ENCODE measurements at places on chromosomes 11 and 22.
A peak's percentile ranks its signal among the peaks of the same experiment; 100 is the strongest.

DNA sequence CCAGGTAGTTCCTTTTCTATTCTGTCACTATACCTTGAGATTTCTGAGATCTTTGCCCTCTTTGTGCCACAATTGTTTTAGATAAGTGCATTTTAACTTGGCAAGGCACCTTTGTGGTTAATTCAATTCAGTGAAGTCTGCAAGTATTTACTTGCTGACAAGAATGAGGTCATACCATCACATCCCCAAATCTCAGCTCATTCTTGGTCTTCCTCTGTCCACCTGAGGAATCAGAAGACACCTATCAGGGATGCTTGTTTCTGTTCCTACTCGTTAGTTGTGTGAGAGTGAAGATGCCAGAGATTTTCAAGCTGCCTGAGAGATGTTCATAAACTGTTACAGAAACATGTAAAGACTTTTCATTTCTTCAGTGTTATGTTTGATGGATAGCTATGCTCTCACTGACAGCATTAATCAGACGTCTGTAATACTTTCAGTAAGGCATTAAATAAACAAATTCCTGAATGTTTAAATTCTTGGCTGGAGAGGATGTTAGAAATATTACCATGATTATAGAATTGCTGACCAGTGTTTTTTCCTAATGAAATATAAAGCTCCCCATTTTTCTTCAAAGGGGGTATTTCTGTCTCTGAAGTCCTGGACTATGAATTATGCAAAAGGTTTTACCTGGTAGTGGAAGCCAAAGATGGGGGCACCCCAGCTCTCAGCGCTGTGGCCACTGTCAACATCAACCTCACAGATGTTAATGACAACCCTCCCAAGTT is 135.0 kb upstream of the MTNR1B start:
- H3K4me3 ChIP-seq, result no peak overlapping the region
- no peaks in the 10 kb centered on the region for H3K27me3 ChIP-seq

GRCh38 chr22:29987137-29987536 is 93.1 kb upstream of the HORMAD2 start:
- no peaks in the 10 kb centered on the region for H3K4me1 ChIP-seq
- no peak overlapping the region for H3K4me3 ChIP-seq
- no peaks in the 10 kb centered on the region for H3K27me3 ChIP-seq
- no peak overlapping the region for H3K27ac ChIP-seq
- DNase-seq, result no peak

DNA sequence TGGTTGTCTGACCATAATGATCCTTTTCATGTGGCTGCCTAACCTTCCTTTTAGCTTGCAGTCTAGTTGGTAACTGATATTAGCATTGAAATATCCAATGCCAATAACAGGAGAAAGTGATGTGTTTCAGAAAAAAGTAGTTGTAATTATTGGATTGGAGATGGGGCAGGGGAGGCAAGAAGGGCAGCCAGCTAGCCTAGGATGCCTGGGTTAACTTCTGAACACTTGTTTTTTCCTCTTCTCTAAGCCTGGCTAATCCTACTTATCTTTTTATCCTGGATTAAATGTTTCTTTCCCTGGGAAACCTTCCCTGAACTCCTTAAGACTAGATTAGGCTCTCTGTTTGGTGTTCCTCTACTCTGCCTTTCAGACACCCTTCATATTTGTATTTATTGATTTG is 380.2 kb downstream of the TMEM135 start:
- no peak overlapping the region for H3K4me3 ChIP-seq
- H3K27ac ChIP-seq, result no peak overlapping the region
- no peaks in the 10 kb centered on the region for H3K4me1 ChIP-seq

- H3K27ac ChIP-seq, result no peak overlapping the region
- H3K4me3 ChIP-seq, result peak overlapping the region; percentile 9
- no peaks in the 10 kb centered on the region for H3K27me3 ChIP-seq
- H3K36me3 ChIP-seq, result peaks cover 25% of the 10 kb centered on the region
These were observed 2.4 kb downstream of the CASP1 start for GRCh38 chr11:105032495-105032894.

GRCh38 chr22:34113381-34113780 is 193.1 kb upstream of the LARGE1 start:
- no peaks in the 10 kb centered on the region for H3K4me1 ChIP-seq
- no peak overlapping the region for H3K27ac ChIP-seq
- H3K36me3 ChIP-seq, result no peaks in the 10 kb centered on the region
- no peak for DNase-seq
- no peak overlapping the region for H3K4me3 ChIP-seq
- no peaks in the 10 kb centered on the region for H3K27me3 ChIP-seq

DNA sequence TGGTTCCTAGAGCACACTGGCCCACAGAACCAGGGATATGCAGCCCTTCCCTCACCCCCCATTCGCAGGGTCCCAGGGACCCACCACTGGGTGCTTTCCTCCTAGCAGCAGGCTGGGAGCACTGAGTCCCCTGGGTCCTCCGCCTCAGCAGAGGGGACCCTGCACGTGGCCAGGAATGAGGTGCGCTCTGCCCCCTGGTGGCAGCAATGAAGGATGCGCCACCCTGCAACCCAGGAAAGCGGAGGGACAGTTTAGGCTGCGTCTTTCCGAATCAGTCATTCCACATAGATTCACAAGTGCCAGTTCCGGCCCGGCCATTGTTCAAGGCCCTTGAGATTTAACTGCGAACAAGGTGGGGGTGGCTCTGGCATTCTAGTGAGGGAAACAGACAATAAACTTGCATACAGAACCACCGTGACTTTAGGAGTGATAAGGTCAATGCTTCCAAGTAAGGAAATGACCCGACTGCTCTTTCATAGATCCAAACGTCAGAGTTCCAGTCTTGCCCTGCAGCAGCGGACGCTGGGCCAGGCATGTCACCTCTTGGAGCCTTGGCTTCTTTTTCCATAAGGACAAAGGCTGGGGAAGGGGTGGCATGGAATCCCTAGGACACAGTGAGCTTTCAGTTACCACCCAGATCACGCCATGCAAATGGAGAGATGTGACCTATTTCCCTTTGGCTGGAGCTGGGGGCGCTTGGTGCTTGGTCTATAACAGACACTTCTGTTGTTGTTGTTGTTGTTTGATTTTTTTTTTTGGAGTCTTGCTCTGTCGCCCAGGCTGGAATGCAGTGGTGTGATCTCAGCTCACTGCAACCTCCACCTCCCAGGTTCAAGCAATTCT is 7.7 kb downstream of the RIN1 start:
- no peak overlapping the region for H3K4me3 ChIP-seq
- peak; percentile 63 for DNase-seq

DNA sequence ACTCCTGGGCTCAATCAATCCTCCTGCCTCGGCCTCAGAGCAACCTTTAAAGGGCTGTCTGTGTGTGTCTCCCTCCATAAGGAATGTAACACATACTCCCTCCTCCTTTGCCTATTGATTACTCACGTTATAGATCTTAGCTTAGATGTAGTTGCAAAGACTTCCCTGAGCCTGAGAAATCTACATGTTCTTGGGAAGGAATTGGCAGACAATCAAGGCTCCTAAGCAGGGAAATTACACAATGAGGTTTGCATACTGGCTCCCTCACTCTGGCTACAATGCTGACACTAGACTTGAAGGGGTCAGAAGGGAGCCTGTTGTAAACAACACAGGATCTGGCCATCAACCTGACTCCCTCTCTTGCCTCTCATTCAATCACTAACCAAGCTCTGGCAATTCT is 5.2 kb upstream of the OLFML1 start:
- no peak overlapping the region for H3K4me3 ChIP-seq
- no peak for DNase-seq
- H3K27ac ChIP-seq, result no peak overlapping the region
- no peaks in the 10 kb centered on the region for H3K4me1 ChIP-seq

DNA sequence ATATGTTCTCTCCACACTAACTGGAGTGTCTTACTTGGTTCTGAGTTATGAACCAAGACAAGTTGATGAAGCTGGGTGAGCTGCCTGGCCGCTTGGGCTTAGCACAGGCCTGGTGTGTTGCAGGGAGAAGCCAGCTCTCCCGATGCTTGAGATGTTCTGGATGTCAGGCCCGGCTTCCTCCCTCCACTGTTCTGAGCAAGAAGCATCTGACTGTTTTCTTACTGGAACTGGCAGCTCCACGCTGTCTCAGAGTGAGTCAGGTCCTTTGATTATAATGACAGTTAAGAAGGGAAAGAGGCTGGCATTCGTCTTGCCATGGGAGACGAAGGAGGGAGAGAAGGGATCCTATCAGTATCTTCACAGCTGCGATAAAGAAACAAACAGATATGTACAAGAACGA is 46.5 kb upstream of the CRTAM start:
- no peaks in the 10 kb centered on the region for H3K27me3 ChIP-seq
- no peak for DNase-seq
- H3K36me3 ChIP-seq, result peaks cover 30% of the 10 kb centered on the region
- no peak overlapping the region for H3K27ac ChIP-seq
- H3K4me3 ChIP-seq, result no peak overlapping the region

- H3K27me3 ChIP-seq, result no peaks in the 10 kb centered on the region
- no peak overlapping the region for H3K27ac ChIP-seq
- no peak overlapping the region for H3K4me3 ChIP-seq
- H3K36me3 ChIP-seq, result no peaks in the 10 kb centered on the region
These were observed 97.0 kb downstream of the RDX start for GRCh38 chr11:110199184-110199981.

DNA sequence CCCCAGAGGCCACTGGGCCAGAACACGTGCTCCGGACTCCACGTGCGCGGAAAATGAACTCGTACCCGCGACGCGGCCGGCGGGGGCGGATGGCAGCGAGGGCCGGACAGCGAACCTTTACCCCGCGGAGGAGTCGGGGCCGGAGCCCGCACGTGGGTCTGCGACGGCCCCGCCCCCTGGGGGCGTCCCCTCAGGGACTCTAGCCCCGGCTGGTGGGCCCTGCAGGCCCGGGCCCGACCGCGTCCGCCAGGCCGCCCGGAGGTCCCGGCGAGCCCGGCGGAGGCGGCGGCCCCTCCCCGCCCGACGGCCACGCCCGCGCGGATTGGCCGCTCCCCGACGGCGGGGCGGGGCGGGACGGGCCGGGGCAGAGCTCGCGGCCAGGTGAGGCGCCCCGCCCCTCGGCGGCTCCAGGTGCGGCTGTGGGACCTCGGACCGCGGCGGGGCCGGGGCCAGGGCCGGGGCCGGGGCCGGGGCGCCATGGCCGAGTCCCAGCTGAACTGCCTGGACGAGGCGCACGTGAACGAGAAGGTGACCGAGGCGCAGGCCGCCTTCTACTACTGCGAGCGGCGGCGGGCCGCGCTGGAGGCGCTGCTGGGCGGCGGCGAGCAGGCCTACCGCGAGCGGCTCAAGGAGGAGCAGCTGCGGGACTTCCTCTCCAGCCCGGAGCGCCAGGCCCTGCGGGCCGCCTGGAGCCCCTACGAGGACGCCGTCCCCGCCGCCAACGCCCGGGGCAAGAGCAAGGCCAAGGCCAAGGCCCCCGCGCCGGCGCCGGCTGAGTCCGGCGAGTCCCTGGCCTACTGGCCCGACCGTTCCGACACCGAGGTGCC is at the start of gene FAM83F:
TSS of gene FAM83F (plus strand) at position 389 of the 827 bp plus-strand sequence. CDS start at position 478, 89 bp downstream.
- H3K36me3 ChIP-seq, result no peaks in the 10 kb centered on the region
- no peak within 1 kb of the TSS for H3K27ac ChIP-seq
- peak; percentile 24 for DNase-seq

- H3K27me3 ChIP-seq, result no peaks in the 10 kb centered on the region
- H3K36me3 ChIP-seq, result peaks cover 3% of the 10 kb centered on the region
- no peak for DNase-seq
- H3K27ac ChIP-seq, result peak overlapping the region; percentile 59
These were observed 13.3 kb upstream of the SH3BP1 start for GRCh38 chr22:37626144-37626543.

- no peak overlapping the region for H3K27ac ChIP-seq
- no peak for DNase-seq
- H3K27me3 ChIP-seq, result no peaks in the 10 kb centered on the region
- H3K36me3 ChIP-seq, result no peaks in the 10 kb centered on the region
- H3K4me3 ChIP-seq, result no peak overlapping the region
These were observed 31.1 kb upstream of the FAR1 start for GRCh38 chr11:13637125-13638069.

GRCh38 chr11:47155879-47156278 is 20.8 kb downstream of the ARFGAP2 start:
- no peaks in the 10 kb centered on the region for H3K36me3 ChIP-seq
- no peaks in the 10 kb centered on the region for H3K27me3 ChIP-seq
- H3K4me1 ChIP-seq, result peaks cover 14% of the 10 kb centered on the region
- no peak overlapping the region for H3K27ac ChIP-seq
- DNase-seq, result no peak

DNA sequence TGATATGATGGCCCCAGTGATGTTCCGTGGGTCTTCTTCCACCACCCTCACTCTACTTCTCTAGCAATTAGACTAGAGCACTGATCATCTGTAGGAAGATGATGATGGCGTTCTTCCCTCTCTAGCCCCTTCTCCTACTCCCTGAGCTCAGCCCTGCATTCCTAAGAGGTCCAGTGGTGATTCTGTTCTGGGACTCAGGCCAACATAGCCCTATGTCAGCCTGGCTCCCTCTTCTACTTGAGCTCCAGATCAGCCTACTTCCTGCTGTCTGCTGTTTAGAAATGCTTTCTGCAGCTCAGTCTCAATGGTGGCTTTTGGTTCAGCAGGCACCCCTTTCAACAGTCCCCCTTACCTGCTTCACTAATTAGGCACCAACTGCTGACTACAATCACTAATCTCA is 86.1 kb upstream of the ZBED5 start:
- DNase-seq, result no peak
- no peaks in the 10 kb centered on the region for H3K4me1 ChIP-seq
- H3K27ac ChIP-seq, result no peak overlapping the region
- no peaks in the 10 kb centered on the region for H3K27me3 ChIP-seq
- H3K4me3 ChIP-seq, result no peak overlapping the region
- H3K36me3 ChIP-seq, result no peaks in the 10 kb centered on the region

DNA sequence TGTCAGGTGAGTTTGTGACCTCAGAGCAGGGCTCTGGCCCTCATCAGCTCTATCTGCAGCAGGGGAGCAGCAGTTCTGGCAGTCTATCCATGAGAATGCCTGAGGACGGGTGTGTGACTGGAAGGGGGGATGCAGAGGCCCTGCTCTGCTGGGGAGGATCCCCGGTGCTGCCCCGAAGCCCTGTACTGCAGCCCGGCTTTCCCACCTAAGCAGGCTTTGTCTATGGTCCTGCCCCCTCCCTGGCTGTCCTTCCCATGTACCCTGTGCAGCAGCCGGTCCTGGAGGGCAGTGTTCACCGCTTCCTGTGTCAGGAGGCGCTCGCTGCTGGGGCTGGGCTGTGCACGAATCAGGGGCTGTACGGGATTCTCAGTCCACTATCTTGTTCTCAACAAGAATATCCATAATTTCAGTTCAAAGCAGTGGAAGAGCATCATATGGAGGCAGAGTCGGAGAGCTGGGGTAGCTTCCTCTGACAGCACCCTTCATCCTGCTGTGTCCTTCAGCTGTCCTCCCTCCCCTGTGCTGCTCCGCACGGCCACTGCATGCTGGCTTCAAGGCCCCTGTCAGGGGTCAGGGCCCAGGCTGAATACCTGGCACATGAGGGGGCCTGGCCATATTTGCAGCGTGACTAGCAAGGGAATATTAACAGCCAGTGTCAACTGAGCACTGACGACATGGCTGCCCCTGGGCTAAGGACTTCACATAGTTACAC is 125.2 kb downstream of the CTTN start:
- H3K27me3 ChIP-seq, result peaks cover 4% of the 10 kb centered on the region
- H3K4me1 ChIP-seq, result no peaks in the 10 kb centered on the region
- H3K4me3 ChIP-seq, result no peak overlapping the region
- no peak overlapping the region for H3K27ac ChIP-seq
- DNase-seq, result no peak

All from effector memory CD4-positive, alpha-beta T cell (primary cell).